A172 (cell line): ENCODE measurements at places on chromosomes 12 and 14.

DNA sequence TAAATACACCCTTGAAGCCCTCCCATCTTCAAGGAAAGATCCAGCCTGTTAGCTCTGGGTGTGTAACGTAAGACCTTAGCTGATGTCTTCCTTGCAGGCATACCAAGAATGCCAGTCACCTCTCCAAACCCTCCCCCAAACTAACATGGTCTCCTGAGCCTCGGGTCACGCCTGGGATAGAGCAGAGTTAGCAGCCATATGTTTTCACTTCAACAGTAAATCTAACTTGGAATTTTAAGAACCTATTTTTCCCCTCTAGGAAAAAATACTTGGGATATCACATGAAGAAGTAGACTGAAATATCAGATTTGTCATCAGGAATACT is 27.9 kb downstream of the BCL2L14 start:
- no peak for DNase-seq

- DNase-seq: no peak
Observed at GRCh38 chr12:94057262-94058151, 90.9 kb upstream of the PLXNC1 start.

- no peak for DNase-seq
Observed at GRCh38 chr14:93954516-93954830, 21.9 kb downstream of the ASB2 start.

DNA sequence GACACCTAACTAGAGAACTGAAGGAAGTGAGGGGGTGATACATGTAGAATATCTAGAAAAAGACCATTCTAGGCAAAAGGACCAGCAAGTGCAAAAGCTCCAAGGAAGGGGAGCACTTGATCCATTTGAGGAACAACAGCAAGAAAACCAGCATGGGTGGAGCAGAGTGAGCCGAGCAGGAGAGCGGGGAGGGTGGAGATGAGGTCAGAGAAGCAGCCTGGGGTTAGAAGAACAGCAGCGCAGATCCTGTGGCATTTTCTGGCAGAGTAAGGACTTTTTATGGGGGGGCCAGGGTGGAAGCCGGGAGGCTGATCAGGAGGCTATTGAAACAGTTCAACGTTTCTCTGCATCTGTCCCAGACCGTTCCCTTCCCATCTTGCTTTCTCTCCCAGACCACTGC is 24.5 kb upstream of the TMCC3 start:
- DNase-seq: no peak

- DNase-seq: no peak
Observed at GRCh38 chr12:65067383-65067782, 53.7 kb downstream of the WIF1 start.

- DNase-seq: peak; percentile 50
Observed at GRCh38 chr12:80472911-80473500, 29.0 kb downstream of the PTPRQ start.

DNA sequence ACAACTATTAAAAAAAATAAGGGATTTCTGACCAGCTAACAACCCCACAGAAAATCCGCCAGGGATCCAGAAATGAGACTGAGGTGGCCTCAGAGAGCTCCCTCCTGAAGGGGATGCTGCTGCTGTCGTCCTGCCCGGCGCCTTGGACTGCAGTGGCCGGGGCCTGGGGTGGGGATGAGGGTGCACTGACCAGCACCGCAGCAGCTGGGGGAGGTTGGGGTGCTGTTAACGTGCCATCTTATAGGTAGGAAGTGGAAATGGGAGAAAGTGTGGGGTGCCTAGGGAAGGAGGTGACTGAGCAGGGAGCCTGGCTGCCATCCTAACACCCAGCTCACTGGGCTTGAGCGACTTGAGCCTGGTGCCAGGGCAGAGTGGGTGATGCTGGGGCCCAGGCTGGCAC is 32.0 kb downstream of the DDX11 start:
- DNase-seq: no peak

- DNase-seq: peak; percentile 26
Observed at GRCh38 chr14:76742966-76743365, 18.3 kb upstream of the VASH1 start.

GRCh38 chr12:11678781-11679180 is 29.3 kb downstream of the ETV6 start:
- no peak for DNase-seq

DNA sequence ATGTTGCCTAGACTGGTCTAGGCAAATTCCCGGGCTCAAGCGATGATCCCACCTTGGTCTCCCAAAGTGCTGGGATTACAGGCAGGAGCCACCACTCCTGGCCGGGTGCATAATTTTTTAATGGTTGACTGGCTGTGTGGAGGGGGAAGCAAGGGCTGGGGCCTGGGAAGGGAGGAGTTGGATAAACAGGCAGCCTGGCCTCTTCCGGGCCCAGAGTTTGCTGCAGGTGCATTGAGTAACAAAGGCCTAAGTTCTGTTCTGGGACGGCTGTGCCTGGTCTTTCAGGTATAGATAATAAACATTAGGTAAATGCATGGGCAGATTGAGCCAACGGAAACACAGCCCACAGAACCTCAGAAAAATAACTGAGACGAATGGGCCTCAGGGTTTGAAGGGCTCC is 191.3 kb upstream of the TBX3 start:
- DNase-seq: no peak

- no peak for DNase-seq
Observed at GRCh38 chr14:100475268-100475667, 111.9 kb downstream of the BEGAIN start.

- no peak for DNase-seq
Observed at GRCh38 chr14:33386781-33387180, 448.1 kb downstream of the NPAS3 start.

DNA sequence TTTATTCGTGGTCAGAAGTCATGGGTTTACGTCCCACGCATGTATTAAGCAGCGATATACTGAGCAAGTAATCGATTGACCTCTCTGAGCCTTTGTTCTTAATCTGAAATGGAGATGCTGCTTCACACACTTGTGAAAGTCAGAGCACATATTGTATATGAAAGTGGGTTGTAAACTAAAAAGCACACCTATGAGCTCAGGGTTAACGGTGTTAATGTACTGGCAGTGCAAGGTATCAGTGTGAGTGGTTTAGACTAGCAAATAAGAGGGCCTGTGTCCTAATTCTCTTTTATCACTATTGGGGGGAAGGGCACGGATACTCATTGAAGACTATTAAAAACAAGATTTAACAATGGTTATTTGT is 676 bp downstream of the MRPL42 start:
- DNase-seq: no peak

- no peak for DNase-seq
Observed at GRCh38 chr12:461425-461824, 1.7 kb downstream of the B4GALNT3 start.

- DNase-seq: no peak
Observed at GRCh38 chr14:81676395-81676794, 142.7 kb upstream of the SEL1L start.

GRCh38 chr14:60512126-60512525 is 3.2 kb downstream of the SIX6 start:
- DNase-seq: no peak

- no peak for DNase-seq
Observed at GRCh38 chr12:26712892-26713291, 120.1 kb downstream of the ITPR2 start.

- no peak for DNase-seq
Observed at GRCh38 chr14:56811593-56812363, 1.5 kb upstream of the OTX2 start.

- DNase-seq: no peak
Observed at GRCh38 chr12:88865537-88865936, 285.3 kb upstream of the KITLG start.

GRCh38 chr14:58820032-58820431 is 182.3 kb downstream of the DACT1 start:
- DNase-seq: no peak

DNA sequence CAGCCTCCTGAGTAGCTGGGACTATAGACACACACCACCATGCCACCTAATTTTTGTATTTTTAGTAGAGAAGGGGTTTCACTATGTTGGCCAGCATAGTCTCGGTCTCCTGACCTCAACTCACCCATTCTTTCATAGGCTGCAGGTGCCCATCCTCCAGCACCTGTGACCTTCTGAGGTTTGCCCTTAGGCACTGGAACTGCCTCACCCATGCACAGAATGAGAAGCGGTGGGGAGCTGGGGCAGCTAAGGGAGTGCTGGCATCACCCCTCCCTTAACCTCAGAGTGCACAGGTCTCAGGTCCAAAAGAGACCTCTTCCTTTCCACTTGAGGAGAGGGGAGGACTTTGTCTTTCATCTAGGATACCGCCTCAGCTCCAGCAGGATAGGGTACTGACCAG is 177.4 kb upstream of the CCDC198 start:
- DNase-seq: no peak

DNA sequence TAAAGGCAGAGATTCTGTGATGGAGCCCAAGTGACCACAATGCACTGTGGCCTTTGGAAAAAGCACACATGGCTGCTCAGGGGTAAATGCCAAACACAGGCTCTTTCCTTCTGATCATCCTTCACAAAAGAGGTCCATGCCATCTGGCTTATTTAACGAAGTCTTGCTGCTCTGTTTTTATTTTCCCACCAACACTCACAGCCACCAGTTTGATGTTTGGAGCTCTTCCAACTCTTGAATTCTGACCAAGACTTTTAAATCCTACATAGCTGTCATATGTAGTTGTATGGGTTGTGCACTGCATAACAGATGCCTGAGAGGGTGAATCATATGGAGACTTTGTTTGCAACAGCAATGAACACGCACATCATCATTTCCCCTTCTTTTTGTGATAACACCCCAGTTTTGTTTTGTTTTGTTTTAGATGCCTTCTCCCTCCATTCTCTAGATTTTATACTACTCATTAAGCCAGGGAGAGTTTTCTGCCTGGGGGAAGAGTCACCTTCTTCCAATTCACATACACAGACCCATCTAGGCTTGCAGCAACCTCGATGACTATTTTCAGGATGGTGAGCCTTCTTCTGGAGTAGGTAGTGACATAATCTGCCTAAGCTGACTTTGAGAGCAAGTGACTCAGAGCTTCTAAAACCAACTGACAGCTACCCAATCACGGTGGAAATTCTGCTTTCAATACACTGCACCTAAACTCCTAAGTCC is 145.2 kb upstream of the WSCD2 start:
- DNase-seq: no peak

GRCh38 chr12:52307836-52308805 is 13.1 kb downstream of the KRT83 start:
- DNase-seq: no peak

GRCh38 chr14:65920996-65921395 is 508.5 kb downstream of the FUT8 start:
- no peak for DNase-seq

- DNase-seq: no peak
Observed at GRCh38 chr14:87952307-87953094, 40.5 kb downstream of the GALC start.

DNA sequence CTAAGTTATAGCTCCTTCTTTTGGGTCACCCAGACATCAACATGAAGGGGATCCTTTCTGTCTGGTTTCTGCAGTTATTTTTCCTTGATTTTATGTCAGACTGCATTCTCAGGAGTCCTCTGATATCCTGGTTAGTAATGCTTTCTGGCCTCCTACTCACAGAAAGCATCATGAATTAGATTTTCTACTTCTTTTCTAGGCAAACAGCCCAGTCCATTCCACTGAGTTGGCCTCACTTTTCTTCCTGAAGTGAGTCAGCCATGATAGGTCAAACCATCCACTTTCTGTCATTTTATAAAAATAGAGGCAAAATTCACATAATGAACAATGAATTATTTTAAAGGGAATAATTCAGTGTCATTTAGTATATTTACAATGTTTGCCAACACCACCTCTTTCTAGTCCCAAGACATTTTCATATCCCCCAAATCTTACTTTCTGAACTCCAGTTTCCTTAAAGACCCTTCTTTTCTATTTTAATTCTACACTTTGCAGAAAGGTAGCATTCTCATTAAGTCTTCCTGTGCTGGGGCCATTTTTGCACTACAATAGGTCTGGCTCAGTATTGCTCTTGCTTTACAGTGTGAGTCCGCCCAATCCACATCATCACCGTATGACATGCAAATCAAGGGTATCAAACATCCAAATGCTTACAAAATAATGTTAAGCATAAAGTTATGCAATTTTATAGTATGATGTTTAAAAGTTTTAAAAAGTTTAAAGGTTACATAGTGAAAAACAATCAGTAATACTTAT is 95.1 kb downstream of the UNC79 start:
- no peak for DNase-seq

- peak; percentile 50 for DNase-seq
Observed at GRCh38 chr12:47935184-47935583, 28.2 kb upstream of the TMEM106C start.

- DNase-seq: no peak
Observed at GRCh38 chr14:94295360-94296180, 2.5 kb upstream of the SERPINA10 start.

DNA sequence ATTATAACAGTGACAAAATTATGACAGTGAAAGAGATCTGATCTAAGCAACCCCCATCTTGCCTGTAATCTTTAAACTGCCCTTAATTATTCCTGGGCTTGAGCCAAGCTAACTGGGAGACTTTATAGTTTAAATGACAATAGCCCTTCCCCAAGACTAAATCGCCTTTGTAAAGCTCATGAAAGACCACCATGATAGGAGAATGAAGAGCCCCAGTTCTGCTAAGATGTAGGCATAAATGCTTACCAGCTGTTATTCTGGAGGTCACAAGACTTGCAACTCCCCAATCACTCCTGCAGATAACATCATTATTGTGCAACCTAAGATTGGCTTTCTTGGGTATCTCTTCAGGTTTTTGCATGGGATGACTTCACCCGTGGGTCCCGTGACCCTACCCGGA is 599.7 kb downstream of the KCNH5 start:
- DNase-seq: no peak

- DNase-seq: peak; percentile 40
Observed at GRCh38 chr12:30286345-30286926, 409.2 kb downstream of the IPO8 start.

DNA sequence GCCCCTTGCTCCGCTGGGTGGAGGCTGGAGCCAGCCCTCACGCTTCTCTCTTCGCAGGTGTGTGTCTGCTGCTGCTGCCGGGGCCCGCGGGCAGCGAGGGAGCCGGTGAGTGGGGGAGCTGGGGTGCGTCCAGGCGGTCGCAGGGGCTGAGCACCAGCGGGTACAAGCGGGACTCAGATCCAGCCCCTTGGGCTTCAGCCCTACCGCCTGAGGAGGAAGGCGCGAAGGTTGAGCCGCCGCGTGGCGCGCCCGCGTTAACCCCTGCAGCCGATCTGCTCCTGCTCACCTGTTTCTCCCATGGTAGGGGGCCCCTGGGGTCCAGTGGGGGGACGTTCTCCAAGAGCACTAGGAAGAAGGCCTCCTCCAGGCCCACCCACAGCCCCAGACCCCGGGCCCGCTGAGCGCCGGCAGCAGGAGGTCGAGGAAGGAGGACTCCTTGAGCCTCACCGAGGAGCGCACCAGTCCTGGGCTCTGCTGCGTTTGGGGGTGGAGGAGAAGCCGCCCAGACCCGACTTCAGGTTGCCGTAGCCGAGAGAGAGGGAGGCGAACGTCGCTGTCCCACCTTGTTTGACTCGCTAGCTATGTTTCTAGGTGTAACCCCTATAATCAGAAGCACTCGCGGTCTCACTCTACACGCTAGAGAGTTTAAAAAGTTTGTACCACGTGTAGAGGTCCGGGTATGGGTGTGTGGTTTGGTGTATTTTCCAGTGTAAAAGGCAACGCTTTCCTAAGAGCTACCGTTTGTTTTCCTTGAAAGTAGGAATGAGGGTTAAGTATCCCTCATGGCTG is 834 bp downstream of the COCH start:
- no peak for DNase-seq
